ENCODE measurements at places on chromosomes 11 and 22. TPM values are rescaled to one million over a fixed set of nuclear protein-coding genes. Genes with fewer than 3 reads are reported as not detected.

DNA sequence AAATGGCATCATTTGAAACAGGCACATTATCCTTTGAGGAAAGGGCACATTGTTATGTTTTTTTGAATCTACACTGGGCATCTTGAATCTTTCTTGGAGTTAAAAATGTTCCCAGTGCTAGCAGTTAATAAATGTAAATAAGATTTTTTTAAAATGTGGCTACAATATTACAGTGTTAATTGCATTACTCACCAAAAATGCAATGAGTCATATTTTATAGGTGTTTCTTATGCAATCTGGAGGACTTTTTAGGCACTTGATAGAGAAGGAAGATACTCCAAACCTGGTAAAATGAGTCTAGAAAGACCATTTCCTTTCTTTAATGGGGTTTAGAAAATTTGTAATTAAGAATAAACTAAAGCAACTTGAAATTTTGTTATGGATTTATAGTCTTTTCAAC, 238.0 kb downstream of the METTL15 start:
- no peak for DNase-seq

DNA sequence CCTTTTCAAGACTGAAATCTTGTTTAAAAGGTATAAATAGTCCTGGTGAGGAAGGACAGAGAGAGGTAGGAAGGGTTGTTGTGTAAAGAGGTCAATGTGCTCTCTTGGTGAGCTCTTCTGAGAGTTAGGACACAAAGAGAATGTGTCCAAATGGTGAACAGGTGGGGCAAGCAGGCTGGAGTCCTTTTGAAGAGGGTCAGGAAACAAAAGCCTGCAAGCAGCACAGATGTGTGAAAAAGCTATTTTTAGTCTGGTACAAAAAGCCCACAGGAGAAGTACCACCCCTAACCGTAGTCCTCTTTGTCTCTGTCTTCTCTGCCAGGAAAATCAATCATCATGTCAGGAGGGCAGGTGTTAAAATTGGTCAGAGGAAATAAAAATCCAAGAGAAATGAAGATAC, 54.4 kb upstream of the SYN3 start:
- no peak for DNase-seq

GRCh38 chr11:132745306-132745705, 787.0 kb downstream of the OPCML start:
- no peak for DNase-seq

Gene MYEOV
- total RNA-seq, result 2.2 TPM

DNA sequence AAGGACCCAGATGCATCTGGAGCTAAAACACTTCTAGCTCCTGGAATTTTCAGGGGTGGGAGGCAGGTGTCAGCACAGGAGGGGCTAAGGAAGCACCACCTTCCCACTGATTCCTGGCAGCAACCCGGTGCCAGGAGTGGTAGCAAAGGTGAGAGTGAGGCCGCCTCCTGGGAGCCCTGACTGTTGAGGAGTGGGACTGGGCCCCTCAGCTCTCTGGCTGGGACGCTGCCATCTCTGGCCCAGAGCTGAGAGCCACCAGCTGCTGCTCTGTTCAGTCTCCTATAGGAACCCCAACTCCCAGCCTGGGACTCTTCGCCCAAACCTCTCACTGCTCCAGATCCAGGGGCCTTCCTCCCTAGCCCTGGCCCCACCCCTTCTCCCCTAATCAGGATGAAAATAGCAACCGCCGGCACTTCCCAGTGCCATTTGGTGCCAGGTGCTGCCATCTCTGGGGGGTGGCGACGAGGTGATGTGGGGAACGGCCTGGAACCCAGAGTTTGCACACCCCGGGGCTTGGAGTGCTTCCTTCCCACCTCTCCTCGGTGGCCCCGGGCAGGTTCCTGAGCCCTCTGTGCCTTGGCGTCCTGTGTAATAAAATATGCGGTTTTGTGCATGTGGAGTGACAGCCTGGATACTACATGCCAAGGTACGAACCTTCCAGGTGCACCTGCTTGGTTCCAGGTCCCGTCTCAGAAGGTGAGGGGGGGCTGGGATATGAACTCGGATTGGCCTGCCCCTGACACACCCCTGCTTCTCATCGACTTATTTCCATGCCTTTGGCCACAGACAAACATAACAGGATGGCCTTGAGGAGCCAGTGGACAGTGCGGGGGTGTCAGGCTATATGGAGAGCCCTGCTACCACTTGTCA, 35.7 kb upstream of the CELSR1 start:
- no peak for DNase-seq

Gene PAMR1
- total RNA-seq, result not detected

Gene DAGLA
- 1.5 TPM for total RNA-seq

Gene FJX1
- total RNA-seq, result 26.9 TPM

- no peak for DNase-seq
These were observed 1.2 kb downstream of the C11orf68 start for GRCh38 chr11:65917434-65918210.

Gene PDE3B
- 4.7 TPM for total RNA-seq

DNA sequence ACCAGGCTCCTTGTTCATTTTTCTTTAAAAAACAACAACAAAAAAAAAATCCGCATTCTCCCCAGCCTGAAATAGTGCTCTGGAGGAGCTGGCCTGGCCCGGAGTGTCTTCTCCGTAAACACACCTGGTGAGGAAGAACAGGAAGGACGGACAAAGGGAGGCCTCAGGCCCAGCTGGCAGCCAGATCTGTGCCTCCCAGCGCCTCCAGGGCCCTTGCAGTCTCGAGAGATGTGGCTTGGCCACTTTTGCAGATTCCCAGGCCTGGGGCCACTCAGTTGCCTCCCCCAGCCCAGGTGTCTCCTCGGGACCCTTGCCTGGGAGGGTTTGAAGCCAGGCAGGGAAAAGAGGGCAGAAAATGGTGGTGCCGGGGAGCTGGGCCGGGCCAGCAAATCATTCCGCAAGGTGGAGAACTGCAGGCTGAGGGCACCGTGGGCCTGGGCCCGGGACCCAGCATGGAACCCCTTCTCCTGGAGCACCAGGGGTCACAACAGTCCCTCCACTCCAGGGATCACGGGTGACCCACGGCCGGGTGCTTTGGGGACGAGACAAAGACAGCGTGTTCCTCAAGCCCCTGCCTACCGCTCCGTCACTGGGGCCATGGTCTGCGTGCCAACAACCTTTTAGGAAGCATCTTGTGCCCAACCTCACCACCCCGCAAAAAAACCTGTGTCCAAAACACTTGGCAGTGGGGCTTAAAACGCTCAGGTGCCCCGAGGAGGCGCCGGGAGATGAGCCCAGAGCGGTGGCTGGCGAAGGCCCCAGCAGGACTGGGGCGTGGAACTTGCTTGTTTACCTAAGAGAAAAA, 67.1 kb upstream of the WNT7B start:
- DNase-seq, result no peak

Gene BBOX1
- total RNA-seq, result not detected

DNA sequence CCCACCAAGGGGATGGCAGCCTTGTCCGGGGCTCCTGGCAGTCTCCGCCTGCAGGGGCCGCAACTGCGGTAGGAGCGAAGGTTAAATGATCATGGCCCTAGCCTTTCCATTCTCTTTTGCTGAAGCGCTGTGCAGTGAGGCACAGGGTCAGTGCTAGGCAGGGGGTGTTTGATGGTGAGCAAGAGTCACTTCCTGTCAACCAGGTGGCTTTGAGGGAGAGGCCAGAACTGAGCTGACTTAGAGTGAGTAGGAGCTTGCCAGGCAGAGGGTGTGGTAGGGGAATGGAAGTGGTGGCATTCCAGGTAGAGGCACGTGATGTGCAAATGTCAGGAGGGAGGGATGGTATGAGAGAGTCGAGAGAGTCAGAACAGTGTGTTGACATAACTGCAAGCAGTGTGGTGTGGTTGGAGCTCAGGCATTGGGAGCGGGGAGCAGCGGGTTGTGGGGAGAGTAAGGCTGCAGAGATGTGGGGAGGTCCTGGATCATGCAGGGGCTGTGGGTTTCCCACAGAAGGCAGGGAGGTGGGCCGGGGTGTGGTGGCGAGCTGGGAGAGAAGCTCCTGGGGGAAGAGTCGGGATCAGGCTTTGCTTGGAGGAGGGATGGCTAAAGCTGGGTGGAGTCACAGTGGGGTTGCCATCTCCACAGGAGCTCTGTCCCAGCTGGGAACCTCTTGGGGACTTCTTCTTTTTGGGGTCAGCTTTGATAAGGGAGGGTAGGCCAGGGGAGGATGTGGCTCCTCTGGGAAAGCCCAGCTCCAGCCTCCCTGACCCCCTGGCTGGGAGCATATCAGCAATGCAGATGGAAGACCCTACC, 33.3 kb downstream of the AMPD3 start:
- DNase-seq, result no peak

GRCh38 chr11:60498853-60499252, 6.3 kb downstream of the MS4A12 start:
- DNase-seq, result no peak

- DNase-seq, result no peak
These were observed 1241.6 kb downstream of the TBC1D22A start for GRCh38 chr22:48004038-48004437.

DNA sequence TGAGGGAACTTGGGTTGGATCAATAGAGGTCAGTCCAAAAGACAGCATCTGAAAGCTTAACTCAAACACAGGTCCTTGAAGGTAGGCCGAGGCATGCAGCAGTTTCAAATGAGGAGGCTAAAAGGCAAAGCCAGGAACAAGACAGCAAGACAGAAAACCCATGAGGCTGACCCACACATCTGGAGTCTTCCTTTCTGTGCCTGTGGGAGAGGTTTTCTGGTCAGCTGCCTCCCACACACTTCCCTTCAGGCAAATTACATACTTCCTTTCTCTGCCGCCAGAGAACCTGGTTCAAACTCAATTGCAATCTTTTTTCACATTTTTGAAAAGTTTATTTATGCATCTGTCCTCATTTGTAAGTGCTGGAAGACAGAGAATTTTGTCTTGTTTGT, 29.8 kb upstream of the CRTAM start:
- no peak for DNase-seq

DNA sequence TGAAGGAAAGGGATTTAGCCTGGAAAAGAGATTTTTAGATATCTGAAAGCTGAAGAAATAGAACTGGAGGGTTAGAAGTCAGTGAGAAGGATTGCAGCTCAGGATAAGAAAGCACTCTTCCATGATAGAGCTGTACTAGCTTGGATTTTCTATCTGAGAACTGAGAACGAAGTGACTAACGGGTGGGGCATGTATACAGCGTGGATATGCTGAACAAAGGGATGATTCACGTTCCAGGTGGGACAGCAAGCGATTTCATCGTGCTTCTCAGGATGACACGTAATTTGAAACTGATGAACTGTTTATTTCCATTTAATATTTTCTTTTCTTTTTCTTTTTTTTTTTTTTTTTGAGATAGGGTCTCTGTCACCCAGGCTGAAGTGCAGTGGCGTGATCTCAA, 53.0 kb downstream of the GRAMD1B start:
- no peak for DNase-seq

GRCh38 chr11:31512117-31512516, 2.5 kb downstream of the ELP4 start:
- no peak for DNase-seq

DNA sequence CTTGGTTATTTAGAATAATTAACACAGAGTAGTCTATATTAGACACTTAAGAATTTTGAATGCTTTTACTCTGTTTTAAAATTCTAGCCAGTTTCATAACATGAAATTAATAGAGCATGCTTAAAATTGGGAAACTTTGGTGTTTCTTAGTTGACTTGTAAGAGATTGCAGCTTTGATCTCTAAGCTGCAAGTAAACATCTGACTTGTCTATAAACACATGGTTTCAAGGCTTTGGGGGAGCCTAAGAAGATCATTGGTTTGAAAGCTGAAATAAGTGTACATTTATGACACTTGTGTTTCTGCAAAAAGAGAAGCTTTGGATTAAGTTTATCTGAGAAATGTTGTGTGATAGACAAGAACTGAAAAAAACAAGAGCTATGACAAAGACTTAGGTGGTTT, 37.8 kb downstream of the YAP1 start:
- no peak for DNase-seq

DNA sequence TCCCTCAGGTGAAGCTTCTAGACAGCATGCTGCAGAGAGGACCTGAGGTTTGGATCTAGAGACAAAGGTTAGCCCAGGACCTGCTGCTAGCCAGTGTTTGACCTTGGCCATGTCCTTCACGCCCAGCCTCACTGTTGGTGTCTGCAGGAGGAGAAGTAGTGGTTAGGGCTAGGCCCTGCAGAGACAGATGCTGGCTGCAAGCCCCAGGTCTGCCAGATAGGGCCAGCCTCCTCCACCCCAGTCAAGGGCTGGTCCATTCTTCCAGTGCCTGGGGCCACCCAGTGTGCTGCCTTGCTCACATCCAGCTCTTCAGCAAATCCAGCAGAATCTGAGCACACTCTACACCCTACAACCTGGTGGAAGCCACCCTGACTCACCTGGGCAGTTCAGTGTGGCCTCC, 21.5 kb upstream of the MIEF1 start:
- DNase-seq, result no peak

- no peak for DNase-seq
These were observed 157.7 kb upstream of the NECTIN1 start for GRCh38 chr11:119886667-119887230.

Gene APOBEC3H
- not detected for total RNA-seq

DNA sequence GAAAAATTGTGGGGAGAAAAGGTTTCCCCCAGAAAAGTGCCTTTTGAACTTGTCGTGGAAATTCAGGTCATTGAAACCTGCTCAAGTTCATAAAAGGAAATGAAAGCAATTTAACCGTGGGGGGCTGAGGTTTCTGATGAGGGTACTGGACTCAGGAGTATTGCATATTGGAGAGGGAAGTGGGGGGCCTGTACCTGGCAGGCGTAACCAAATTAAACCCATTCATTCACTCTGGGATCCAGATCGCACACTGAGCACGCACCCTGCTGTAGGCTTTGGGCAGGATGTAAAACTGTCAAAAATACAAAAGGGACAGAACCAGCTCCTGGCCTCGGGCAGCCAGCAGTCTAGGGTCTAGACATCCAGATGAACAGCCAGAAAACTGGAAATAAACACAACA, 1517.4 kb downstream of the BRD1 start:
- no peak for DNase-seq

Gene PATE2
- 0.07 TPM for total RNA-seq

DNA sequence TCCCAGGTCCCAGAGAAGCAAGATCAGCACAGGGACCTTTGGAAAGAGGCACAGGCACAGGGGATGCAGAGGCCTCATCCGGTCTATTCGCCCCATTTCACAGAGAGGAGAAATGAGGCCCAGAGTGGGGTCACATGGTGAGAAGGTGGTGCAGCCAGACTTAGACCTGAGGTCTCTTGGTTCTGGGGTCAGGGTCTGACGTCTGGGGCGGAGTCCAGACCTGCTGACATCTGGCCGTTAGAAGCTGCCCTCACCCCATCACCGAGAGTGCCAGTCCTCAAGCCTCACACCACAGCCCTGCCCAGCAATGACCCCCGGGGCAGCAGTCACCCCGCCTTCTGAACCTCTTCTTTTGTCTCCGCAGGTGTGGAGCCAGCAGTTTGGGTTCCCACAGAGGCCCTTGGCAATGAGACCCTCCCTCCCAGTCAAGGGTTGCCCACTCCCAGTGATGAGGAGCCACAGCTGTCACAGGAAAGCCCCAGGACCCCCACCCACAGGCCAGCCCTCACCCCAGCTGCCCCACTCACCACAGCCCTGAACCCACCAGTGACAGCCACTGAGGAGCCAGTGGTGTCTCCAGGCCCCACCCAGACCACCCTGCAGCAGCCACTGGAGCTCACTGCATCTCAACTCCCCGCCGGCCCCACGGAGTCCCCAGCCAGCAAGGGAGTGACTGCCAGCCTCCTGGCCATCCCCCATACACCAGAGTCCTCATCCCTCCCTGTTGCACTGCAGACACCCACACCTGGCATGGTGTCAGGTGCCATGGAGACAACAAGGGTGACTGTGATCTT, 62.4 kb downstream of the OTOG start:
- no peak for DNase-seq
